ENCODE measurements at places on chromosomes 1 and 21.
A peak's percentile ranks its signal among the peaks of the same experiment; 100 is the strongest.

DNA sequence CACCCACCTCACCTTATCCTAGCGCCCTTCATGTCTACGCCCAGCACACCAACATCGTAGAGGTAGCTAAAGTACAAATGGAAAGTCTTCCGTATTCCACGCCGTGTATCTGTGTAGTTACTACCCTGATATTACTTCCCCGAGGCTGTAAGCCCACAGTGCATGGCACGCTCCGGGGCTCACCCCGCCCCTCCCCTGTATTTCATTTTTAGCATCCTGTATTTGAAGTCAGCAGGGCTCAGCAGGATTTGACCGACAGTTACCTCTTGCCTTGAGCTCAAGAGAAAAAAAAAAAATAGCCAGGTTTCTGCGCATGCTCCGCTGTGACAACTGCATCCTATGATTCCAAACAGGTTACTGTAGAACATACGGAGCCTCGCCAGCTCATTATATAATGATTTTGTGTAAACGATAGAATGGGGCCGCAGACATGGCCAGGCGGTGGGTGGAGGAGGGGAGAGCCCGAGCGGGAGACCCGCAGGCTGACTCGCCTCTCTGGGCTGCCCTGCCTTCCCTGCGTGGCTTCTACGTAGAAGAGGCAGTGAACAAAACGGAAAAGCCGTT, 1.3 kb downstream of the ABCG1 start:
- DNase-seq: peak; percentile 28

DNA sequence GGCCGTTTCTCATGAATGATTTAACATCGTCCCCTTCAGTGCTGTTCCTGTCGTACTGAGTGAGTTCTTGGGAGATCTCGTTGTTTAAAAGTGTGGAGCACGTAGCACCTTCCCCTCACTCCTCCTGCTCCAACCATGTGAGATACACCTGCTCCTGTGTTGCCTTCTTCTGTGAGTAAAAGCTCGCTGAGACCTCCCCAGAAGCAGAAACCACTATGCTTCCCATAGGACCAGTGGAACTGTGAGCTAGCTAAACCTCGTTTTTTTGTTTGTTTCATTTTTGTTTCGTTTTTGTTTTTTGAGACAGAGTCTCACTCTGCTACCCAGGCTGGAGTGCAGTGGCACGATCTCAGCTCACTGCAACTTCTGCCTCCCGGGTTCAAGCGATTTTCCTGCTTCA, 198.6 kb downstream of the NCAM2 start:
- DNase-seq: no peak

DNA sequence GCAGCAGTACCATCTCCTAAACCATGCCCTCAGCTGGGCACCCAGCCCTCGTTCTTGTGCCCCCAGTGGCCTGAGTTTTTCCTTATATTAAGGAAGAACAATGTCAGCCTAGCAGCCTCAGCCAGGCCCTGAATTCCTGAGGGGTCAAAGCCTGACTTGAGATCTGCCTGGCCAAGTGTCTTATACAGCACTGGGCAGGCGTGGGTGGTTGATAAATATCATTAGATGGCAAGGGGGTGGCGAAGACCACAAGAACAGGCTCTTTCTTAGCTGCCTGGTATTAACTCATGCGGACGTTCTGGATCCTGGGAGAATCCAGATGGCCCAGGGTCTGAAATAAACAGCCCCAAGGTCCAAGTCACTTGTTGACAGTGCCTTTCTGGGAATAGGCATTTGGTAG, 18.3 kb downstream of the NGF start:
- DNase-seq: no peak

GRCh38 chr1:92192246-92192645, 25.5 kb upstream of the C1orf146 start:
- no peak for DNase-seq

DNA sequence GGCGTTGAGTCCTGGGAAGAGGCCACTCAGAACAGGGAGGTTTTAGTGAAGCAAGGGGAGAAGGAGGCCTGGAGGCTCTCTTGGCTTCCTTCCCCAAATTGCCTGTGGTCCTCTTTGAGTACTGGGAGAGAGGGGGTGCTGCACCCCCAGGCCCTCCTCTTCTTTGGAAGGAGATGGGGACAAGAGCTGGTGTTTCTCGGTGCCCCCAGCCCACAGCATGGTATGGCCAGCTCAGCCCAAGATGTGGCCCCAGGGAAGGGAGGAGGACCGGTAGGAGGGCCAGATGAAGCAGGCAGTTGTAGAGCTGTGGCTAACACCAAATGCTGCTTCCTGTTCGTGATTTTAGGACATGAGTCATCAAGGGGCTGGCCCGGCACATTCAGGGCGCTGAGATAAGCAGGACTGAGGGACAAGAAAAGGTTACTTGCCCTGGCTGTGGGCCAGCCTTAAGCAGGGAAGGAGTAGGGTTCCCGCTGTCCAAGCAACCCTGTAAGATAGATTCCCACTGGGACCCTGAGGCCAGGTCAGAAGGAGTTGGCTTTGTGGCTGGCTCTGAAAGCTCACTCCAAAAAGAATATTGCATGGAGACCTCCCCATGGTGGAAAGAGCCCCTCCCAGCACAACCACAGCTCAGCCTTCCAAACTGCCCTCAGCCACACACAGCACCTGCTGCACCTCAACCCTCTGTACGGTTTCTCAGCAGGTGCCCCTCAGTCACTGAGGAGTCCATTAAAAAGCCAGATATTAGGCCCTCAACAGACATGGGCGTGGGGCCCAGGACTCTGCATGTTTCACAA, 4.9 kb upstream of the TNFRSF1B start:
- DNase-seq: peak; percentile 63

DNA sequence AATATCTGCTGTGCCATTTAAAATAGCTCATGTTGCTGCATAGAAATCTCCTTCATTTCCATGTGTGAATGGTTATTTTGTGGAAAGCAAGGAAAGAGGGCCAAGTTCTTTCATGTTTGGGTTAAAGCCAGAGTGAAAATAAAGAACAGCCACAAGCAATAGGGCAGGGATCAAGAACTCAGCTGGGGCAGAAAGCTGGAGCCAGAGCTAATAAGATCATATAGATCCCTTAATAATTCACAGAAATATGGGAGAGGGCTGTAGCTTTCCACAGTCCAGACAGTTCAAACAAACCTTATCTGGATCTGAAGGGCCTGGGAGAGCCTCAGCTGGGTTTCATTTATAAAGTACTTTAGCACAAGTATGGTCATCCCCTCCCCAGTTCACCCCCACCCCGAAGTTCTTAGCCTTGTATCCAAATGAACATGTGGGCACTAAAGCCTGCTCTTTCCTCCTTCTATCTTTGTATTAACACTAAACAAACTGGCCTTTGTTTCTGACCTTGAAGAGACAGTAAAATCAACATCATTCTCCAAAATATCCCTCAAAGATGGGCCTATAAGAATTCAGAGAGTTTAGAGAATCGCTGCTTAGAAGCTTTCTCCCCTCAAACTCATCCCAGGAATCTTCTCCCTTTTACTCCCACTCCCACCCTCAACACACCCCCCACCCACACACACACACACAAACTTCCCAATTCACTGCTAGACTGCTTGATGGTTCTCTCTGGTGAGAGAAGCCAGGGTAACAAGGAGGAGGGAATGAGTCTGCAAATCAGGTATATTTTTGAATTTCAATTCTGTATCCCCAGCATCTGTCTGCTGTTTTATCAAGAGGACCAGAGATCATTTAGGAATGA, 41.7 kb downstream of the UTP25 start:
- no peak for DNase-seq

DNA sequence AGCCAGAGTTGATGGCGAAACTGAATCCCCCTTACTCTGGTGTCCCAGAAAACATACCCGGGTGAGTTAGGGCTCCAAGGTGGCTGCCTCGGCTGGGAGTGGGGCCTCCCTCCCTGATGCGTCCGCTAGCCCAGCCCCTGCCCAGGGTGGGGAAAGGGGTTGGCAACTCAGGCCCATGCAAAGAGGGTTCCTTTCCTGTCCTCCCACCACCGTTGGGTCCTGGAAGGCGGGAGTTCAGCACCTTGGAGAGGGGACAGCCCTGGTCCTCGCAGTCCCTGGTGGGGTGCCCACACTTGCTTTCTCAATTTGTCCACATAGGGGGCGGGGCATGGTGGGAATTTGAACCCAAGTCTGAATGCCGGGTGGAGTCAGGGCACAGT, 6.1 kb downstream of the SRM start:
- DNase-seq: no peak

GRCh38 chr1:223515421-223515820, 122.2 kb downstream of the CCDC185 start:
- DNase-seq: no peak

DNA sequence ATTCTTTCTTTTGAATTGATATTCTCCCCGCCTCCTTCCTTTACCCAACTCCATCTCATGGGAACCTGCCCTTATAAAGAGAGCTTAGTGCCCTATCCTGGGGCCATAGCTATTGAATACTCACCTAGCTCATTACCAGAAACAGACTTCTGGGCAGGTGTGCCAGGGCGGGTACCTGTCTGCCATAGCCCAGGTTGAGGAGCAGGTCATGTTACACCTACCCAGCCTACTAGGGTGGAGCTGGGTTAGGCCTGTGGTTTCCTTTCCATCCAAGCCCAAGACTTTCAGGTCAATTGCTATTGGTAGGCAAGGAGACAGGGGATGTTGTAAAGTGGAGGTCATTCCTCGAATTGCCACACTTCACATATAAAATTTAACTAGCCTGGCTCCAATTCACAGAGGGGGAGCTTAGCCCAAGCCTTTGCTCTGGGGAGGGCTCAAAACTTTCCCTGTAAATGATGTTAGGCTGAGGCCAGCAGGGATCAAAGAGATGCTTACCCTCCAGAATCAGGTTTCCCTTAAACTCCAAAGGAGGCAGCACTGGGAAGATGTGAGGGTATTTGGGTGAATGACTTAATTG, 87.1 kb upstream of the IPO9 start:
- no peak for DNase-seq

DNA sequence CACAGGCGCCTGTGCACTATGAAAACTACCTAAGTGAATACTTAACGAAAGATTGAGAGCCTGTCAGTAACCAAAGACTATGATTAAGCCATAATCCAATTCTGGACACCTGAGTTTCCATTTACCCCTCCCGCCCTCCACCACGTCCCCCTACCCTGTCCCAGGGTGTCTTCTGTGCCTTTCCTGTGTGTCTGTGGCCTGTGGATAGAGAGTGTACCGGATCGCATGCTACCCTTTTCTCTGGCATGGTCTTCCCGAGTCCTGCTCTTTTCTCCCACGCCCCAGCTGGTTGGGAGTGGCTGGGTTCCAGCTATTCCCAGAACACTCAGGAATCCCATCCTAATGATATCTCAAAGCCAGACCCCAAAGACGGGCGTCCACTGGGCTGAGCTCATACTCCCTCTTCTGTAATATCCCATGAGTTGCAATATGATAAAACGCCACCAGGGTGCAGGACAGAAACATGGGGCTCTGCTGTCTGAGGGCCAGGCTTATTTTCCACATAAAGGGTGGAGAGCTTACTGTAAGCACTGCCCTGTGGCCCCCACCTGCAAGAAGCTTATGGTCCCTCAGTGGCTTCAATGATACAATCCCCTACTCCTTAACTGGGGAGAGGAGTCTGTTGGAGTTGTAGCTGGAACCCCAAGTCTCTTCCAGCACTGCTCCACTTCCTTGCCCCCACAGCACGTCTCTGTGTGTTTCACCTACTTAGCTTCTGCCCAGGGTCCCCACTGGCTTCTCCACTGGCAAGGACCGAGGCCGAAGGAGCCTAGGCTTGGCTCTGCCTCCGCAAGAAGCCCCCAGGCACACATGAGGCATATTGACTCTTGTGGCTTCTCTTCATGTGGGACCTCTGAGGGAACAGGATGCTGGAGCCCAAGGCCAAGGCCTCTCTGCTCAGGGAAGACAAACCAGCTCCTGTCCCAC, 17.6 kb upstream of the ALX3 start:
- no peak for DNase-seq

DNA sequence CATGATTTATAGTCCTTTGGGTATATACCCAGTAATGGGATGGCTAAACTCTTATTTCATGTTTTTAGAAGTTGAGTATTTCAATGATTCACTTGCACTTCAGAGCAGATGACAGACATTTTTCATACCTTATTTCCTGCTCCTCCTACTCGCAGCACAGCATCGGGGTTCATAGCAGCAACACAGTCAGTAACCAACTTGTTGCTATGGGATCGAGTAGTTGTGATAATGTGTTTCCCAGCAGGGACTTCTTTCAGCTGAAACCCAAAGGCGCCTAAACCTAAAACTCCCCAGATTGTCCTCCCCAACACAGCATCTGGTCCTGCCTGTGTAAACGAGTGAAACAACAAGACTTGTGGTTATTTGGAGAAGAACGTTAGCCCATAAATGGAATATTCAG, 16.3 kb upstream of the EPRS1 start:
- no peak for DNase-seq

DNA sequence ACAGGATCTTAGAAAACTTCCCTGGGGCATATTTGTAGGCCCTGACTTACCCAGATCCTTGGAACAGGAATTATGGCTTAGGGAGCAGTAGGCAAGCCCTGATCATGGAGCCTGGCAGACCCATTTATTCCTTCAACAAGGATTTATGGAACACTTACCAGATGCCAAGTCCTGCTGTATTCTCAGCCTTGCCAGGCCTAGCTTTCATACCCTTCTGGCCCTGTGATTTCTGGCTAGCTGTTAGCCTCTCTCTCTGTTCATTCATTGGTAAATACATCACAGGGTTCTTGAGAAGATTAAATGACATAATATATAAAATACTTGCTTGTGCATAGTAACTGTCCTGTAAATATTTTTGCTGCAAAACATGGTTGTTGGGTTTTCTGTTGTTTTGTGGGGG, 32.4 kb upstream of the SRP9 start:
- DNase-seq: no peak

DNA sequence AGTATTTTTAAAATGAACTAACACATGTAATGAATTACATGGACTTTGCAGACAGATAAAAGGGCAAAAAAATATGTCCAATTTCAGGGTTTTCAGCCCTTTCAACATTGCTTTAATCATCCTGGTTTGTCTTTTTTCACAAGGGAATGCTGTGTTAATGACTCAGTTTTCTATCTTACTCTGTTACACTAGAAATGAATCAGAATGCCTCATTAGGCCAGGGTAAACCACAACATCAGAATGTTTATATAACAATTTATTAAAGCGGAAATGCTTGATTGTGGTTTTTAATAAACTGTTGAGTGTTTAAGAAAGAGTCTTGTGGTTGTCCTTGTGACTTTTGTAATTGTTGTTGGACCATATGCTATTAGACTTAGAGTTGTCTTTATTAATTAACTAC, 13.5 kb downstream of the GORAB start:
- DNase-seq: no peak

- no peak for DNase-seq
Observed at GRCh38 chr1:197982256-197982655, 65.1 kb downstream of the LHX9 start.
